ENCODE measurements at places on chromosomes 5 and 9. TPM values are rescaled to one million over a fixed set of nuclear protein-coding genes. Genes with fewer than 3 reads are reported as not detected.

The SNCB gene
- not detected for polyA plus RNA-seq

The PCDHA1 gene
- polyA plus RNA-seq, result 0.09 TPM

The SPEF2 gene
- polyA plus RNA-seq, result 55.2 TPM

The RNF183 gene
- 4.6 TPM for polyA plus RNA-seq

The KCTD16 gene
- polyA plus RNA-seq, result 2.5 TPM

DNA sequence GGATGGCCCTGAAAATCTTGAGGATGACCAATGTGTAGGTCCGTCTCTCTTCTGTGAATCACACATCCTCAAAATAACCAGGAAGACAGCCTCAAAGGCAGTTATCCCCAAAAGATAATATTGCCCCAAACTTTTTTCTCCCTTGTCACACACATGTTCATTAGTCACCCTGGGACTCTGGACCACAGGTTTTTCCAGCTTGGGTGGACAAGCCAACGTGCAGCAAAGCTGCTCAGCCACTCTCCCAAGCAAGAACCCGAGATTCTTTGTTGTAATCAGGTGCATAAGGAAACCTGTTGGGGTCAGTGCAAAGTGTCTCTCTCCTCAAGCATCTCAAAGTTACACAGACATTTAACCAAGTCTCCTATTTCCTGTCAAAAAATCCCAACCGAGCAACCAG lies 196.6 kb downstream of the GNA14 start:
- DNase-seq, result no peak

DNA sequence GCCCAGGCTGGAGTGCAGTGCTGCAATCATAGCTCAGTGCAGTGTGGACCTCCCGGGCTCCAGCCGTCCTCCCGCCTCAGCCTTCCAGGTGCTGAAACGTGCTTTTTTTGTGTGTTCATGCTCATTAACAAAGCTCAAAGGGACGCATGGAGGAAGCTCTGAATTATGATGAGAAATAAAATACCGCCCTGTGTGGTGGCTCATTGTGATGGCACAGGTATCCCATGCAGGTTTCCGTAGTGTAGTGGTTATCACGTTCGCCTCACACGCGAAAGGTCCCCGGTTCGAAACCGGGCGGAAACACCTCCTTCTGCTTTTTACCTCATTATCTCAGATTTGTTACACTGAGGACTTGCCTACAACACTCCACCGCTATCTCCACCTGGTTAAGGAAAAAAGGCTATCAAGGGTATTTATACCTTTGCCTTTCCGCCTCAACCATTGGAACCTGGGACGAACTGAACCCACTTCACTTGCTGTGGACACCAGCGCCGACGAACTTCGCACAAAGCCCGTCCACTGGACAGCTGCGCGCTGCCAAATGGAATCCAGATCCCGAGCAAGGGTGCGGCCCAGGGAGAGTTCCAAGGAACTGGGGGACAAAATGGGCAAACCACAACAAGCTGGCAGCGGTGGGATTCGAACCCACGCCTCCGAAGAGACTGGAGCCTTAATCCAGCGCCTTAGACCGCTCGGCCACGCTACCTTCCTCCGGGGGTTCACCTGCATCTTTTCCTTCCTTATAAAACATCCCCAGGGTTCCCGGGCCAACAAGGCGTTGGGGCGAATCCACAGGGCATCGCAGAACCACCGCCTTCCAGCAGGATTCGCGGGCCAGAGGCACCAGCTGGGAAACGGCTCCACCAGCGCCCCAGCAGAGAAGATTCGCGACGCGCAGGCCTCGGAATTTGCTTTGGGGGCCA lies 26.3 kb downstream of the OR2V2 start:
- DNase-seq, result no peak

DNA sequence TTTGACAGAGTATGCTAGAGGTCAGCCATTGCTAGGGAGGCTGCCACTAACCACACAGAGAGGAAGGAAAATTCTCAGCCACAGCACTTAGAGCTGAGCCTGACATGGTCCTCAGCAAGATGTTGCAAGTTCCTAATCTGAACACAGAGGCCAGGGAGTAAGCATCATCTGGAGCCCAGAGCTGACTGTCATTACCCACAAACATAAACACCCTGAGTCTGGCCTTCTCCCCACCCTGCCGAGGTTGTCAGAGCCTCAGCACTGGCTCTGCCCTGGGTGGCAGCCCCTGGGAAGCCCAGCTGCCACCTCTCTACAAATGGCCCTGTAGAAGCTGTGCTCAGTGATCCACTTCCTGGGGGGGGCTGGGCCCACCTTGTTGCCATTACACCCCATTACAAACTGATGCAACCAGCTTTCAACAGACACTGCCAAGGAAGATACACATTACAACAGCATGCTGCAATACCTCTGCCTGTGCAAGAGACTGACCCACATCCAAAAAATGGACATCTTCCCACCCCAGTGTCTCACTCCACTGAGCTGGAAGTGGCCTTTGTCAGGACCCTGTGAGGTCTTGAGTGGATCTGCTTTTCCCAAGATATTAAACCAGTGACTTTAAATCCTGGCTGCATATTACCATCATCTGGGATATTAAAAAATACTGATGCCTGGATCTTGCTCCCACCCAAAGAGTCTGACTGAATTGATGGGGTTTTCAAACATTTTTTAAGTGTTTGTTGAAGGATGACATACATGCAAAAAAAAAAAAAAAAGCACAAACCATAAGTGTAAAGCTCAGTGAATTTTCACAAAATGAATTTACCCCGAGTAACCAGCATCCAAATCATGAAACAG lies 33.0 kb downstream of the IRF1 start:
- no peak for DNase-seq

DNA sequence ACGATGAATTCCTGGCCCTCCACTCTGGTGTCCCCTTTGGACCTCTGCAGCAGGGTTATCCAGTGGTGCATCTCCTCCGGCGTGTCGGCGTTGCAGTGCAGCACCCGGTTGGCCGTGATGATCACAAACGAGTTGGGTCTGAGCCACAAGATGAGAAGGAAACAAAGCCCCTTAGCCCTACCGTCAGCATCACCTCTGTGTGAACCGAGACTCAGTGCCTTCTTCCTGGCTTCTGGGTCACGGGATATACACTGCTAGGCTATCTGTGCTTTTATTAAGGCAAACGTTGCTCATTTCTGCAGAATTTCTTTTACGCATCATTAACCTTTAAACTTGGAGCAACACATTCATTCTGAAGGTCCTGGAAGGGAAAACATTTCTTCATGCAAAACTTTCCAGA lies 65.1 kb upstream of the RETREG1 start:
- no peak for DNase-seq

DNA sequence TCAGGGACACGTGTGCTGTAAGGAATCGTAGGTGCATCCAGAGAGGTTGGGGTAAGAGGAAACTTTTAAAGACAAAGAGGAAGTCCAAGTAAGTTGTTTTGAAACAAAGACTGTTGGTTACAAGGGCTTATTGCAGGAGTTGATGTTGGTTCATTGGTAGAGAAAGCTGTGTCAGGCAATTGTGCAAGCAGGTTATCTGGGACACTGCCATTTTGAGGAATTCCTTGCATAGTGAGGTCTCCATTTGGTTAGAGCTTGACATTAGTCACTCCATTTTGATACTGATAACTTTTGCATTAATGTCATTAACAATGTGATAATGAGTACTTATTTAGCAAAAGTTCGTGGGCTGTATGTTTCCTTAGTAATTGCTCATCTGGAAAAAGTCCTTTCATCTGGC lies 24.9 kb downstream of the CNOT6 start:
- DNase-seq, result no peak

DNA sequence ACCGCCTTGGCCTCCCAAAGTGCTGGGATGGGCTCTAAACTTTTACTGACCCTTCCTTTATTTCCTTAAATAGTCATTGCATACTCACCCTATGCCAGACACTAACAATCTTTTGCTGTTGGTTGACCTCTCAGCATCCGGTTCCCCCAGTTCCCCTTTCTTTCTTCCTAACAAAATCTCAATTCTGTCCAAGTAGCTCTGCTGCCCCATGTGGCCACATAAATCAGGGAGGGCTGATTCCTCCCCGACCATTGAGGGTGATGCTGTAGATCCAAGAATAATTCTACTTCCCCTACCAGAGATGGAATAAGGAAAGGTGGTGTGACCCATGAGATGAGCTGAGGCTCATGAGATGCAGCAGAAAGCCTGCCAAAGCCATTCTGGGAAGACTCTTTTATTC lies 315.3 kb upstream of the MSX2 start:
- no peak for DNase-seq

- no peak for DNase-seq
Observed at GRCh38 chr9:36815566-36816348, 218.3 kb downstream of the PAX5 start.

- no peak for DNase-seq
Observed at GRCh38 chr9:115845648-115846312, 307.8 kb upstream of the PAPPA start.

DNA sequence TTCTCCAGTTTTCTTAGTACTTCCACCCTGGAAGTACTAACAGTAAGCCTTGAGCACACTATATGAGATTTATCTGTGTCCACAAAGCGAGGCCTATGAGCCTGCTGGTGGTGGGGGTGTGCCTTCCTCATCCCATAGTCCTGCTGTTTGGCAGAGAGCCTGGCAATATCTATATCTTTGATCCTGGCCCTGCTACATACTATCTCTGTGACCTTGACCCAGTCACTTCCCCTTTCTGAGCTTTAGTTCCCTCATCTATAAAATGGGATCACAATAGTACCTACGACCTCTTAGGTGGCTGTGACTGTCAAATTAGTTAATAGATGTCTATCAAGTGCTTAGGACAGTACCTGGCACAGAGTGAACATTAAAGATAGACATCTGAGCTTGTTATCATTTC lies 114.6 kb upstream of the SAP30L start:
- no peak for DNase-seq

DNA sequence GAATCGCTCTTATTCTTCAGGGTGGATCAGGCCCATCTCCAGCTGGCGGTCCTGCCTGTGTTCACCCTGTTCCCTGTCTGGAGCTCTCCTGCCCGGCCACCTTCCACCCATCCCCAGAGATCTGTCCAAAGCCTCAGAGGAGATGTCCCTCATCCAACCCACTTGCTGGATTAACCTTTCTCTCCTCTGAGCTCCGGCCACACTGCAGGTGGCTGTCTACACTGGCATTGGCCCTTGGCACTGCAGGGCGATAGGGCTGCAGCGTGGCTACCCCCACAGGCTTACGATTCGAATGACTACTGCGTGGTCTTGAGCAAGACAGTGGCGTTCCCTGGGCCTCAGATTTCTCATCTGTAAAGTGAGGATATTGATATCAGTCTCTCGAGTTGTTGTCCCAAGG lies 63.8 kb upstream of the BARHL1 start:
- DNase-seq, result no peak

- no peak for DNase-seq
Observed at GRCh38 chr9:33082128-33082527, 5.7 kb upstream of the SMU1 start.

DNA sequence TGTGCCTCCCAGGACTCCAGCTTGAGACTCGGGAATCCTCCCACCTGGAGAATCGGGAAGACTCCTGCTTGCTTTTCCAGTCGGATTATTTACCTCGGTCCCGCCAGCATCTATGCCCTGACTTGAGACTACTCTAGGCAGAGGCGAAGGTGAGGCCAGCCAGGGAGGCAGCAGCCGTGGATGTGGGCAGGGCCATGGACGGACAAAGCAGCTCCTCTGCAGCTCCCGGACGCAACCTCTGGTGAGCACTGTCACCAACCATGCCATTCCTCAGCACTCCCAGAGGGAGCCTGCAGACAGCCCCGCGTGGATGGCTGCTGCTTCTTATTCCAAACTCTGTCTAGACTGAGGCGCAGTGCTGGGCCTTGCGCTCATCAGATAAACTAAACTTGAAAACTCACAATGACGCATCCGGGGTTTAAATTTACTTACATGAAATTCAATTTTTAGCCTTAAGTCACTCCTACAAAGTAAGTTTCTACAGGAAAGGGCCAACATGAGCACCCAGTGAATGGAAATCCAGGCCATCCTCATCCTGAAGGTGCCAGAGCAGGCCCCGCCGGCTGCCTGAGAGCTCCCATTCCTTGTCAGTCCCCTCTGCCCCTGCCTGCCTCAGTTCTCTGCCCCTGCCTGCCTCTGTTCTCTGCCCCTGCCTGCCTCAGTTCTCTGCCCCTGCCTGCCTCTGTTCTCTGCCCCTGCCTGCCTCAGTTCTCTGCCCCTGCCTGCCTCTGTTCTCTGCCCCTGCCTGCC lies 17.8 kb downstream of the MED10 start:
- DNase-seq, result no peak

DNA sequence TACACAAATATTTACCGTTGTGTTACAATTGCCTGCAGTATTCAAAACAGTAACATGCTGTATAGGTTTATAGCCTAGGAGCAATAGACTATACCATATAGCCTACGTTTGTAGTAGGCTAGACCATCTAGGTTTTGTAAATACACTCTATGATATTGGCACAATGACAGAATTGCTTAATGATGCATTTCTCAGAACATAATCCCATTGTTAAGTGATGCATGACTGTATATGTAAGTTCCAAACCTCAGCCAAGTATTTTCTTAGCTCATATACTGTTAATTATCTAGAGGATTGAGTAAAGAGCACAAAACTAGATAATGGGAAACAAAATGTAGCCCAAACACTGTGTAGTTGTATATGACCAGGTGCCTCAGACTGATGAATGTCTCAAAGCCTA lies 220.1 kb downstream of the ANXA1 start:
- no peak for DNase-seq

GRCh38 chr9:93120846-93121315 lies 13.2 kb downstream of the NINJ1 start:
- DNase-seq, result no peak

DNA sequence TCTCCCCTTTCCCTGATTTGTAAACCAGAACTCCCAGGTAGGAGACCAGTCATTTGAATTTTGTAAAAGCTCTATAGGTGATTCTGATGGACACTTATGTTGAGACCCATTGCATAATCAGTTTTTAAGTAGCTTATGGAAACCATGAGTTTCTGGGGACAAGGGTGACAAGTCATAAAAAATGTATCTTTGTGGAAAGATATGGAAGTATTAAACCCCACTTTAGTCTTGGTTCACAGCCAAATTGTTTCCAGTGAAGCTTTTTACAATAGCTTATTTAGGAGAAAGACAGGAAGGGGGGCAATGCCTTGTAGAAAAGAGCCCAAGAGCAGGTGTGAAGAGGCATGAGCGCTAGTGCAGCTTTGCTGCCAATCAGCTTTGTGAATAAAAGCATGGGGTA lies 453 bp upstream of the CCL28 start:
- no peak for DNase-seq

GRCh38 chr5:10323588-10324488 lies 16.1 kb upstream of the CMBL start:
- no peak for DNase-seq

All from renal cortex interstitium (tissue), 15 donors.